ENCODE measurements at places on chromosomes 4 and X.

GRCh38 chr4:56048702-56049431 is 100.1 kb downstream of the CEP135 start:
- peaks cover 23% of the 10 kb centered on the region for H3K27me3 ChIP-seq
- peaks cover 8% of the 10 kb centered on the region for H3K4me1 ChIP-seq
- H3K36me3 ChIP-seq: no peaks in the 10 kb centered on the region
- no peak overlapping the region for H3K27ac ChIP-seq
- no peak overlapping the region for H3K4me3 ChIP-seq
- DNase-seq: no peak

DNA sequence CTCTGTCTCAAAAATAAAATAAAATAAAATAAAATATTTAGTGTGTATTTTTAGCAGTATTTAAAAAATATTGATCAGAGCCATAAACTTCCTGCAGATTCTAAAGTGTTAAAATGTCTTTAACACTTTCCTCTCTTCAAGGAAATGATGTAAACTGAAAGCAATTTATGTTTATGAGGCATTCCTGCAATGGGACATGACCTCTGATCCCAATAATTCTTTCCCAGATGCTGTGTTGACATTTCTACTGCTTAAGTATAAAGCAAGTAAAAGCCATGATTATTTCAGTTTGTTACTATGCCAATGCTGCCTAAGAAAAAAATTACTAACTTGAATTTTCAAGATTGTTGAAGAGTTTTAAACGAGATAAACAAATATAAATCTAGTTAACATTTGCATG is 29.0 kb downstream of the COQ2 start:
- H3K4me1 ChIP-seq: peaks cover 20% of the 10 kb centered on the region
- DNase-seq: no peak
- no peaks in the 10 kb centered on the region for H3K36me3 ChIP-seq
- H3K27ac ChIP-seq: no peak overlapping the region

- no peak overlapping the region for H3K4me3 ChIP-seq
- H3K36me3 ChIP-seq: no peaks in the 10 kb centered on the region
- H3K4me1 ChIP-seq: no peaks in the 10 kb centered on the region
- DNase-seq: no peak
- no peak overlapping the region for H3K27ac ChIP-seq
Observed at GRCh38 chrX:19174401-19175025, 52.2 kb upstream of the ADGRG2 start.

- no peaks in the 10 kb centered on the region for H3K4me1 ChIP-seq
- no peaks in the 10 kb centered on the region for H3K27me3 ChIP-seq
- no peak overlapping the region for H3K4me3 ChIP-seq
- H3K36me3 ChIP-seq: no peaks in the 10 kb centered on the region
Observed at GRCh38 chr4:23779422-23779821, 110.4 kb downstream of the PPARGC1A start.

DNA sequence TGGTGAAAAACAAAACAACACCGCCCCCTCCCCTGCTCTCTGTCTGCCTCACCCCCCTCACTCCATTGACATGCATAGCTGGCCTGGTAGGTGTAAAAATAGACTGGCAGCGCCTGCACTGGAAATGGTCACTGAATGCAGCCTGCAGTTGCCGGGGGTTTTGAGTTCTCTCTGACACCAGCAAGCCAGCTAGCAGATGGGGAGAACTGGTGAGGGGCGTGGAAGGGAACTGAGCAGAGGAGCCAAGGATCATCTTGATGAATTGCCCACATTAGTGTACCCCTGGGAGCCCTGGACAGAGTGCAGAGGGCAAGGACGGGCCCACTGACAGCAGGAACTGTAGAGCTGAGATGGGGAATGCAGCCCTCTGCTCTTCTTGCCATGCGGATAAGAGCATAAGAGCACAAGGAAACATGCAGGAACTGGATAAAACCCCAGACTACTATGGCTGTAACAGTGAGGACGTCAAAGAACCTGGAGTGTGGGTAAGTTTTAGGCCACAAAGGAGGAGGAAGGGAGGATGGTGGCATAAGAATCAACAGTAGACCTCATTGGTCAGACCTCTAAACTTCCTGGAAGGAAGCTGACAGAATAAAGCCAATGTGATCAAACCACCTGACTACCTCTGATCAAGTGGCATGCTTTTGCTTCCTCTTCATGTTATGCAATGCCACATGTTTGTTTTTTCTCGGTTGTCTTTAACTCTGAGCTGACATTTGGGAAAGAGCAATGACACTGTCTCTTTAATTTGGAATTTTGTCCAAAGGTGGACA is 96.3 kb downstream of the ANK2 start:
- H3K36me3 ChIP-seq: no peaks in the 10 kb centered on the region
- no peak overlapping the region for H3K27ac ChIP-seq
- no peak overlapping the region for H3K4me3 ChIP-seq
- no peaks in the 10 kb centered on the region for H3K27me3 ChIP-seq
- no peak for DNase-seq

- no peaks in the 10 kb centered on the region for H3K27me3 ChIP-seq
- H3K4me3 ChIP-seq: no peak overlapping the region
- no peaks in the 10 kb centered on the region for H3K4me1 ChIP-seq
- no peak overlapping the region for H3K27ac ChIP-seq
- DNase-seq: no peak
Observed at GRCh38 chr4:185730849-185731608, 81.0 kb downstream of the SORBS2 start.

GRCh38 chr4:14452764-14453163 is 549.5 kb upstream of the CPEB2 start:
- H3K4me3 ChIP-seq: no peak overlapping the region
- no peak for DNase-seq
- H3K36me3 ChIP-seq: no peaks in the 10 kb centered on the region
- no peaks in the 10 kb centered on the region for H3K4me1 ChIP-seq
- no peaks in the 10 kb centered on the region for H3K27me3 ChIP-seq
- H3K27ac ChIP-seq: no peak overlapping the region

GRCh38 chrX:31258166-31258565 is 186.3 kb upstream of the FTHL17 start:
- DNase-seq: no peak
- no peak overlapping the region for H3K4me3 ChIP-seq
- no peaks in the 10 kb centered on the region for H3K4me1 ChIP-seq
- H3K36me3 ChIP-seq: no peaks in the 10 kb centered on the region
- H3K27ac ChIP-seq: no peak overlapping the region
- no peaks in the 10 kb centered on the region for H3K27me3 ChIP-seq

GRCh38 chr4:6988016-6988715 is 55.0 kb upstream of the TADA2B start:
- no peak for DNase-seq
- H3K36me3 ChIP-seq: no peaks in the 10 kb centered on the region
- H3K27me3 ChIP-seq: no peaks in the 10 kb centered on the region
- H3K27ac ChIP-seq: peak overlapping the region; percentile 65
- H3K4me1 ChIP-seq: peaks cover 47% of the 10 kb centered on the region

- no peaks in the 10 kb centered on the region for H3K4me1 ChIP-seq
- H3K27me3 ChIP-seq: no peaks in the 10 kb centered on the region
- H3K36me3 ChIP-seq: no peaks in the 10 kb centered on the region
- DNase-seq: no peak
Observed at GRCh38 chr4:77375866-77376607, 219.0 kb downstream of the CCNG2 start.

DNA sequence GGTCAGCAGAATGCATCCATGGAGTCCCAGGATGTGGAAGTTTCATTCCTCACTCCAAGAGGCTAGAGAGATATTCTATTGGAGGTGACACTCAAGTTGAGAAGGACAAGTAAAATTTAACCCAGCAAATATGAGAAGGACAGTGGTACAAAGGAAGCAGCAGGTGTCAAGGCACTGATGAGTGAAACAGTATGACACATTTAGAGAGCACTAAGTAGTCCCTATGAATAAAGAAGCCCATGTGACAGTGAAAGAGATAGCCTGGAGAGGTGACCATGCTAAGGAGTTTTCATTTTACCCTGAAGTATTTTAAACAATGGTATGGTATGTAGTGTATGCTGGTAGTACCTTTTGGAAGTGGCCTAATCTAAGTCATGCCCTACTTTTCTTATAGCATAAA is 9.2 kb downstream of the BMX start:
- no peaks in the 10 kb centered on the region for H3K36me3 ChIP-seq
- no peak overlapping the region for H3K4me3 ChIP-seq
- H3K27ac ChIP-seq: no peak overlapping the region

- no peak overlapping the region for H3K4me3 ChIP-seq
- no peaks in the 10 kb centered on the region for H3K27me3 ChIP-seq
- no peak for DNase-seq
- H3K27ac ChIP-seq: no peak overlapping the region
- no peaks in the 10 kb centered on the region for H3K36me3 ChIP-seq
Observed at GRCh38 chr4:66639361-66639760, 905.9 kb downstream of the CENPC start.

GRCh38 chr4:176910646-176911045 is 117.9 kb upstream of the VEGFC start:
- H3K4me3 ChIP-seq: no peak overlapping the region
- H3K36me3 ChIP-seq: no peaks in the 10 kb centered on the region
- H3K4me1 ChIP-seq: no peaks in the 10 kb centered on the region
- no peak for DNase-seq

DNA sequence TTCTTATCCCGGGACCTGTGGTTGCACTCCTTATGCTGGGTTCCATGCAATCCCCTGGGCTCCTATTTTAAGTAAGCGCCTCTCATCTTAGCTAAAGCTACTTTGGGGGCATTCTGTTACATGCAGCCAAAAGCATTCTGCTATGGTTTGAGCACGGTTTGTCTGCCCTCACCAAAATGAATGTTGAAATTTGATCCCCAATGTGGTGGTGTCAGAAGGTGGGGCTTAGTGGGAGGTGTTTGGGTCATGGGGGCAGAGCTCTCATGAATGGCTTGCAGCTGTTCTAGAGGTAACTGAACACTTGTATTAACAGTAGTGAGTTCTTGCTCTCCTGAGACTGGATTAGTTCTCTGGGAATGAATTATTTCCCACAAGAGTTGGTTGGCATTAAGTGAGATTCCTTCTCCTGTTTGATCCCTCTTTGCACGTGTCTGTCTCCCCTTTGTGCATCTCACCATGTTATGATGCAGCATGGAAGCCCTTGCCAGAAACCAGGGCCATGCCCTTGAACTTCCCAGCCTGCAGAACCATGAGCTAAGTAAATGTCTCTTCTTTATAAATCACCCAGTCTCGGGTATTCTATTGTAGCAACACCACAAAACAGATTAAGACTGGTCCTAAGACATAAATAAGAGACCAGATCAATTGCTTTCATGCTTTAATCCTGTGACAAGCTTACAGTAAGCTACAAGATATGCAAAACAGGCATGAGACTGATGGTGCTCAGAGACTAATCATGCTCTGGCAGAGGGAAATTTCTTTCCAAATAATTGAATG is 141.8 kb downstream of the TSPAN5 start:
- no peak overlapping the region for H3K27ac ChIP-seq
- H3K36me3 ChIP-seq: no peaks in the 10 kb centered on the region
- no peak for DNase-seq
- H3K4me3 ChIP-seq: no peak overlapping the region
- no peaks in the 10 kb centered on the region for H3K27me3 ChIP-seq

GRCh38 chr4:68489338-68489737 is 42.1 kb downstream of the TMPRSS11E start:
- no peaks in the 10 kb centered on the region for H3K36me3 ChIP-seq
- DNase-seq: no peak
- H3K4me3 ChIP-seq: no peak overlapping the region
- no peak overlapping the region for H3K27ac ChIP-seq
